Brain (organoid and tissue), 16 donors: ENCODE measurements at places on chromosomes 1 and 21.

DNA sequence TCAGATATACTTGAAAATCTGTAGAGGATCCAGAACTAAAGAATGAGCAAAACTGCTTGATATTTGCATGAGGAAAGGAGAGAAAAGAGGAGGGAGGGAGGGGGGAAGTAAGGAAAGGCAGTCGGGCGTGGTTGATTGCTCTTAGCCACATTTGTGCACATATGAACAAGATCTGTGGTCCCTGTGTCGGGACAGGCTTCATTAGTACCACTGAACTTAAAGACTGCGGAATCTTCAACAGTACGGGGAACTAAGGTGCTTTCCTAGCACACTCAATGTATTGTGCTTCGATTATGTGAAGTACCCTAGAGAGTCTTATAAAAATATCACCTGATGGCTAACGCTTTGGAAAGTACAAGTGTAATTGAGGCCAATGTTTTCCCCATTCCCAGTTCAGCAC is 59.9 kb downstream of the ZBTB18 start:
- DNase-seq: no peak

- peak; percentile 79 for DNase-seq
These were observed 5.9 kb upstream of the SIPA1L2 start for GRCh38 chr1:232635778-232636356.

- DNase-seq: no peak
These were observed 15.7 kb downstream of the PTPN22 start for GRCh38 chr1:113855630-113856400.

DNA sequence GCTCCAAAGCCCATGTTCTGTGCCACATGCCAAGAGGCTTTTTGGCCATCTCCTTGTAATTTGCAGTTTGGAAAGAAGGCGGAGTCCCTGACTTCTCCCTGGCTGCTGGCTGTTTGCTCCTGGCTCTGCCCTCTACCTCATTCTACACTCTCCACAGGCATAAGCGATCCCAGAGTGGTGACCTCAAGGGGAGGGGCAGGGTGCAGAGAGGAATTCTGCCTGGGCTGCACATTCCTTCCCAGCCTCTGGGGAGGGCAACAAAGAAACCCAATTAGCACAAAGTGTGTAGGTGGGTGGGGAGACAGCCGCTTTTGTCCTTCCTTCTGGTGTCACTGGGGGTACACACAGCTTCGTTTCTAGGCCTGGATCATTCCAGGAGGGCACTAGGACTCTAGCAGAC is 95.3 kb downstream of the HIVEP3 start:
- DNase-seq: no peak

- no peak for DNase-seq
These were observed 3.4 kb upstream of the CROCC start for GRCh38 chr1:16918371-16918770.

DNA sequence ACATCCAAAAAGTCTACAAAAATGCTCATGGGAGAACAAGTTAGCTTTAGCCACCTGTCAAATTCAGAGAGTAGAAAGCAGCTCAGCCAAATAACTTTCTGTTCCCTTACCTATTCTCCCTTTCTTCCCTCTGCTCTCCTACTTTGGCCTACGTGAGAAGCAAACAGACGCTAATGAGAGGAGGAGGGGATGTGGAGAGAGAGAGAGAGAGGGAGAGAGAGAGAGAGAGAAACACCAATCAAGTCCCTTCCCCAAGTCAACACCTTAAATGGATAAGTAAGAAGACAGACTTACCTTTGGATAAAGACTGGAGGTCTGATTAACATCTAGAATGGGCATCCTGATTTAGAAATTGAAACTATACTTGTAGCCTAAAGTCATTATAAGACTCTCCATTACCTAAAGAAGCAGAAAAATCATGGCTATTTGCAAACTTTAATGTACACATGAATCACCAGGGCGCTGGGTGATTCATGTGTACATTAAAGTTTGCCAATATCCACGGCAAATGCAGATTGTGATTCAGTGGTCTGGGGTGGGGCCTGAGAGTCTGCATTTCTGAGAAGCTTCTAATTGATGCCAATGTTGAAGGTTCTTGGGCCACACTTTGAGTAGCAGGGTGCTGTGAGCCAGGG is 13.1 kb upstream of the DUSP12 start:
- no peak for DNase-seq

DNA sequence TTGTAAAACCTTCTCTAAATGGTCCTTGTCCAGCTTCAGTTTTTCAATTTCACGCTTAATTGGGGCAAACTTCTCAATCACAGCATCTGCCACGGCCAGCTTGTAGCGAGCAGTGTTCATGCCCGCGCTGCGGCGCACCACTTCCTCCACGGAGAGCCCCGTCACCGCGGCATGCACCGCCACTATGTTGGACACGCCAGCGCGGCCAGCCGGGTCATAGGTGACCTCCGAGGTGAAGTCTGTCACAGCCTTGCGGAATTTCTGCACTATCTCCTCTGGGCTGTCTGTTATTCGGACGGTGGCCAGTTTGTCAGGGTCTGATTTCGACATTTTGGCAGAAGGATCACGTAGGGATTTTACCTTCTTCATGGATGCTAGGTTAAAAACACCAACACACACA is 44.8 kb upstream of the TBX15 start:
- no peak for DNase-seq

GRCh38 chr1:201590474-201590873 is 51.5 kb downstream of the NAV1 start:
- no peak for DNase-seq

- peak; percentile 71 for DNase-seq
These were observed 985 bp downstream of the SYT6 start for GRCh38 chr1:114152508-114153260.

- DNase-seq: no peak
These were observed 657 bp upstream of the HNRNPU start for GRCh38 chr1:244865028-244865371.

DNA sequence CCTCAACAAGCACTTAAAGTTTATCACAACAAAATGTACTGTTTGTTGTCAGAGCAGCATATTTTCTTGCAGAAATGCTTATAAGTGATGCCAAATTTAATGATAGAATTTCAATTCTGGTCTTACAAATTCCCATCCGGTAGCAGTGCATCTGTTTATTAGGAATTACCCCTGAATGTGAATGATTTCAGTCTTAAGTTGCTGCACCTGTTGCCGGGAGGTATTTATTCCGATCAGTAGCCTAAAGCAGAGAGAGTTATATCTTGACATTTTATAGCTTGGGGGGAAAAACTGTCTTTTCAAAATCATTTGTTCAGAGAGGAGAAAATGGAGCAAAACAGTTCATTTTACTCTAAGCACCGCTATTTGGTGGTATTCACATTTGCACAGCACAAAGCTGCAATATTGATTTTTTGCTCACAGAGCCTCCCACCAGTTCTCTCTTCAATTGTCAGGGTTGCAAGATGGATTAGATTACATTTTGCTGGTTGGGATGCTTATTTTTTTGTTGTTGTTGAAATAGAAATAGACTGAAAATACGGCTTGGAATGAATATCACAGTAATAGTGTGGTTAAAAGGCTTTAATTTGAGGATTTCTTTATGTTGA is 98.6 kb downstream of the ADGRL2 start:
- no peak for DNase-seq

- DNase-seq: no peak
These were observed 167.5 kb downstream of the CLIC6 start for GRCh38 chr21:34836103-34836932.

GRCh38 chr1:182650678-182651338 is 33.6 kb downstream of the RGS8 start:
- no peak for DNase-seq

GRCh38 chr1:3608154-3608553 is 3.2 kb downstream of the MEGF6 start:
- DNase-seq: no peak

DNA sequence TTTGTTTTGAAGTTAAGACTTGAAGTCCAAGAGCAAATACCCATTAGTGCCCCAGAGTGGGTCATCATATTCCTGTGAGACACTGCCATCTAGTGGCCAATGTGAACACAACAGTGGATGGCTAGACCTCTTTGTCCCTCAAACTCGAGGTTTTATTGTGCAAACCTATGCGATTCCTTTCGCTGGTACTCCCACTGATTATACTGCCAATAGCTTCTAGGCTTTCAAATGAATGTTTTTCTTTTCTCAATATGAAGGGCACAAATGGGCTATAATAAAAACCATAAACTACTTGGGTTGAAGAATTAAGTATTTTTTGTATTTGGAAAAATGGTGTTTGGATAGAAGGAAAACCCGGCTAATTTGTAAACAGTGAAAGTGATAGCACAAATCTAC is 100.4 kb upstream of the ZNF281 start:
- peak; percentile 86 for DNase-seq

- DNase-seq: no peak
These were observed 9.3 kb downstream of the TMCC2 start for GRCh38 chr1:205236951-205237475.

DNA sequence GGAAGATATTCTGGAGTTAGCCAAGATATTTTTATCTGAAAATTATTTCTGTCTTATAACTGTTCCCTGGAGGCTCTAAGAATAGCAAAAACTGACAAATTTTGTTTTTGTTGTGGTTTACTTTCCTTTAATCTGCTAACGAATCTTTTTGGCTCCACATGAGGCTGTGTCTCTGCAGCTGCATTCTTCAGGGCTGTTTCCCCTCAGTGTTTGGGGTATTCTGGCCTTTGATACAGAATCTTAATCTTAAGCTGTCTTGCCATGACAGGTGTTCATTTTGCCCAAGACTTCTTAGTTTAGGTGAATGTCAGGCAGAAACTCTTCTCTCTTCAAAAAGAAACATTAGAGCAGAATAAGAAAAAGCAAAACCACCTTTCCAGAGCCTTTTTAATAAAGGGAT is 83.8 kb downstream of the GABPA start:
- DNase-seq: no peak

DNA sequence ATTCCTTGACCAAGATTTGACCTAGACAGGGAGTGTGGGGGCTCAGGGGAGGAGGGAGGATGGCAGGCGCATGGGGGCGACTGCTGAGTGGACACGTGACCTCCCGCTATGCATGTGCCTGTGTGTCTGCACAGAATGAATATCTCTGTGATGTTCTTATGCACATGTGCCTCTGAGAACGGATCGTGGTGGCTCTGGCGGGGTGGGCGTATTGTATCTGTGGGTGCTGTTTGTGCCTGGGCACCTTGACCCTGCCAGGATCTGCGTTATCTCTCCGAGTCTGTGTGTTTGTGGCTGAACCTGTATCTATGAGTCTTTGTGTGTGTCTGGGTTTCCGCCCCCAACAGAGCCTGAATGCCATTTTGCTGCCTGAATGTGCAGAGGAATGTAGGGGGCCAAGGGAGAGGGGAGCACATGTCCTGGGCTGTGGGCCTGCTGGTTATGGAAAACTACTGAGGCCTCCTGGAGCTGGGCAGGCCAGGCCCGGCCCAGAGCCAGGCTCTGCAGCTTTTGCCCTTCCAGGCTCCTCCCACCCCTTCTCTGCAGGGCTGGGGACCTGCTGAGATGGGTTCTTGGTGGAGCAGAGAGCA is 102.5 kb downstream of the EBNA1BP2 start:
- no peak for DNase-seq

- no peak for DNase-seq
These were observed 2.4 kb upstream of the PIK3R3 start for GRCh38 chr1:46134660-46135331.

DNA sequence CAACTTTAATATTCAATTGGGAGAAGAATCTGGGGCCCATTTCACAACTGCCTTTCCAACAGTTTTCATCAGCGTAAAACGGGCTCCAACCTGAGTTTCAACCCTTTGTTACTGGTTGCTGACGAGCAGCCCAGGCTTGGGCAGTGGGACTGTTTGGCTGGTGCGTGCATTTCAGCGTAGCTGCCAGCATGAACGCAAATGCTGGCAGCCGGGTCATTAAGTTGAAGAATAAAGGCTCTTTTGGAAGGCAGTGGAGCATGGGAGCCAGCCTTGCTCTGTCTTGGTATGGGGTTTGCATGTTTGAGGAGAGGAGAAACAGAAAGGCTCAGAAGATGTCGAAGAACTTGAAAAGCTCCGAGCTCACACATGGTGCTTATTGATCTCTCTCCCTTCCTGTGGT is 40.7 kb downstream of the WDR3 start:
- peak; percentile 79 for DNase-seq

DNA sequence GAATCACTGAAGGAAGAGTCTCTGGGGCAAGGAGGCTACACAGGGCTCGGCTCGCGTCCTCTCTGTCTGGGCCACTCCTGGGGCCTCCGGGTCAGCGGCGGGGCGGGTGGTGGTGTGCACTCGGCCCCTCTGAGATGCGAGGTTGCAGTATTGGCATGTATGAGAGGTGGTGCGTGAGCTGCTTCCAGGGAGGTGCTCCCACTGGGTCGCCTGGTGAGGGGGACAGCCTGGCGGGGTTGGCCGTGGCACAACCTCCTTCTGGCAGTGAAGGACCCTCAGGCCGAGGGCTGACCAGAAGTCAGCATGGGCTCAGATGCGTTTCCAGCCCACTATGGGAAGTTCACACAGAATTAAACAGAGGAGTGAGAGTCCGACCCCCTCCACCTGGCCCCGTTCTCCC is 38.5 kb upstream of the COL18A1 start:
- no peak for DNase-seq

DNA sequence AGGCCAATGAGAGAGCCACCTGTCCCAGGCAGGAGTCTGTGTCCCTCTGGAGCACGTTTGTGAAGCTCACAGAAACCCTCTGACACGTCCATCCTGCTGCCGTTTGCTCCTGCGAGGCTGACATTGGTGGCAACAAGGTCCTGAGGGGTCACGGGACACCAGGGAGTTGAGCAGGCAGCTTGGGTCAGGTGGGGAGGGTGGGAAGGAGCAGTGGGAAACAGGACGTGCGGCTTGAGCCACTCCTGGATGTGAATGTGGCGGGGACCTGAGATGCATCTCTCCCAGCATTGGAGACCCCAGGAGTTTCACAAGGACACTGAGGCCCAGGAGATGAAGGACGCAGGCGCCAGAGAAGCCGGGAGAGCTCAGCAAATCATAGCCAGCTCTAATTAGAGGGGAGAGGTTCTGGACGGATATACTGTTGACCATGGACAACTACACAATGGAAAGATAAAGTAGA is 149.0 kb downstream of the PEX14 start:
- DNase-seq: no peak

- no peak for DNase-seq
These were observed 15.9 kb downstream of the SYT2 start for GRCh38 chr1:202694314-202694713.

GRCh38 chr1:193355178-193355577 is 168.8 kb upstream of the B3GALT2 start:
- DNase-seq: no peak

DNA sequence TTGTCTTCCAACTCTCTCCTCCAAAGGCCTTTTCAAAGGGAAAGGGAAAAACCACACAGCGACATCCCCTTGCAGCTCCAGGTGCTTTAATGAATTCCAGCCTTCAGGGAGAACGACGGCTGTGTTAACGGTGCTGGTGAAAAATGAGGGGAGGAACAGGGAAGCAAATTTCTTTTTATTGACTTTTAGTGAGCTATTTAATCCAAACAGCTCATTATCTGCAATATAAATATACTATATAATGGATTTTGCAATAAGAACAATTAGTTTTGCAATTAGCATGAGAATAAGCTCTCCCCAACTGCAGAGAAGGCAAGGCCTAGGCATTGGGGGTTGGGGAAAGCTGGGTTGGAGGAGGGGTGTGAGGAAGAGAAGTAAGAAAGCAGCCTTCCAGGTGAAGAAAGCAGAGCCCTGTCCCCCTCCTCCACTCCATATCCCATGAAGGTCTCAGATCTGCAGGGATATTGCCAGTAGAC is 159.0 kb upstream of the ZC3H12A start:
- peak; percentile 80 for DNase-seq

- DNase-seq: no peak
These were observed 111.9 kb upstream of the RGS1 start for GRCh38 chr1:192463661-192464060.
